Glomerular endothelial cell (primary cell): ENCODE measurements at places on chromosomes 1 and 21. TPM values are rescaled to one million over a fixed set of nuclear protein-coding genes. Genes with fewer than 3 reads are reported as not detected.

HES4 gene
- total RNA-seq, result 90.3 and 219 TPM in 2 replicates

PCP4L1 gene
- total RNA-seq, result not detected in 2 replicates

GNL2 gene
- total RNA-seq, result 40.6 and 55.2 TPM in 2 replicates

FCGR3A gene
- not detected in 2 replicates for total RNA-seq

OR6N1 gene
- not detected in 2 replicates for total RNA-seq

OR6K6 gene
- total RNA-seq, result not detected in 2 replicates

LRRC53 gene
- not detected in 2 replicates for total RNA-seq

CELA3A gene
- not detected in 2 replicates for total RNA-seq

ISG15 gene
- 196 and 518 TPM in 2 replicates for total RNA-seq

DNA sequence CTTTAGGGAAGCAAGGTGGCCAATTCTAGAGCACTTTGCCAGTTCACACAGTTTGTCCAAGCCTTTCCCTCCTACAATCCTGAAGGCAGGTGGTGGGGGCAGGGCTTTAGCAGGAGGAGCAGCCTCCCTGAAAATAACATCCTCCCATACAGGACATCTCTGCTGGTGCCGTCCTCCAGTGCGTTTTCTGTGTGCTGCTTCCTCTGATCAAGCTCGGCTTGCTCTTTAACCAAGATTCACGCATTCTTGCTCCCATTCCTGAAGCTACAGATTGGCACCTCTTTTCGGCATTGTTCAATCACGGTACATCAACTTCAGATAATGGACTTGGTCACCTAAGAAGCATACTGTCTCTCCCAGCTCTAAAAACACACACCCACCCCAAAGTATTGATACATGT lies 7.5 kb upstream of the DPT start:
- DNase-seq, result no peak

DNA sequence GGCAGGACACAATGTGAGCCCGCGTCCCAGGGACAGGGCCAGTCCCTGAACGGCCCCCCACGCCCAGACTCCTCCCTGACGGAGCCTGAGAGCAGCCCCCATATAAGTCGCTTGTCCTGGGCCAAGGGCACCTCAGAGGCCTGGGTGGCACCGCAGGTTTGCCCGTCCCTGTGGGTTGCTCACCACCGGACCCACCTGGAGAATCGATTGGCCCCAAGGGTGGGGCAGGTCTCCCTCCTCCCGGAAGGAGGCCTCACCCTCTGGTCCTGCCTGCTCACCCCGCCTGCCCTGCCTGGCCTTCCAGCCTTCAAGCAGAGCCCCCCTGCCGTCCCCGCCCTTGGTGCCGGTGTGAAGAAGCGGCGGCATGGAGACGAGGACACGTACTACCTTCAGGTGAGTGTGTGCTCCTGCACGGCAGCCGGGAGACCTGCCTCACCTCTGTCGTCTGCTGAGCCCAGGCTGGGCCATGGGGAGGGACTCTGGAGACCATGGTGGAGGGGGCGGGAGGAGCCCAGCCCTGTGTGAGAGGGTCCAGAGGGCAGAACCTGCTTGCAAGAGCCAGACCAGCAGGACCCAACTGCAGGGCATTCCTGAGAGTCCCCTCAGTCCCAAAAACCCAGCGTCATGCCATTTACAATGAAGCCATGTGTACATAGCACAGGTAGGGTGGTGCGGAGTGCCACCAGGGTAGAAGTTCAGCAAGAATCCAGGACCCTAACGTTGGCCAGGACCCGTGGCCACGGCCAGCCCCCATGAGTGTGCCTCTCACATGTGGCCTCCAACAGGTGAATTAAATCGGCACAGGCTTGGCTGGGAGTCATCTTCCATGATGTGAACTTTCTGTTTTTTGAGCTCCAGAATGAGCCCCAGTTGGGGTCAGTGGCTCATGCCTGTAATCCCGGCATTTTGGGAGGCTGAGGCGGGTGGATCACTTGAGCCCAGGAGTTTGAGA lies 24.1 kb upstream of the CCDC27 start:
- DNase-seq, result no peak

DNA sequence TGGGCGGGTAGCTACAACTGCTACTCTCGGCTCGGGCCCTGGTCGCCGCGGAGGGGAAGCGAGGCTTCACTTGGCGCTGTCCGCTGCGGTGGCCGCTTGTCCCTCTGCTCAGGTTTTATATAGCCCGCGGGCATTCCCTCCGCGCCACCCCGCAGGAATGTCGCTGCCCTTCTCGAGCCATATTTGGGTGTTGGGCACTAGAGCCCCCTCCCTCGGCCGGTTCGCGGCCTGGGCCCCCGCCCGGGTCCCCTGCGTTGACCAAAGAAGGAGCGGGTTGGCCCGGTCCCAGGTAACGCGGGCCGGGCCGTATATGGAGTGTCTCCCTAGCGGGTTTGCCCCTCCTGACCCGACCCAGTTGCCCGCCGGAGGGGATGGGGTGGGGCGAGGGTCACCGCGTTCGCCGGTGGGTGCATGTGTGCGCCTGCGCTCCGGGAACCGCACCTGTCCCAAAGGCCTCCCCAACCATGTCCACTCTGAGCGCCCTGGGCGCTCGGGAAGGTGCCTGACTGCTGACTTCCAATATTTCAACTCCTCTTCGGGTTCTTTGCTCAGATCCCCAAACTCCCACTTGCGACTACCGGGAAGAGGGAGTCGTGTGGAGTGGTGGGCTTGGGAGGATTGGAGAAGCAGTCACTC lies at the start of gene ACTA1:
TSS of gene ACTA1 (minus strand) at position 90 of the 636 bp plus-strand sequence. CDS start 979 bp downstream, outside the sequence.
- no peak for DNase-seq

GRCh38 chr1:109298666-109299557 lies 7.9 kb downstream of the MYBPHL start:
- no peak for DNase-seq

DNA sequence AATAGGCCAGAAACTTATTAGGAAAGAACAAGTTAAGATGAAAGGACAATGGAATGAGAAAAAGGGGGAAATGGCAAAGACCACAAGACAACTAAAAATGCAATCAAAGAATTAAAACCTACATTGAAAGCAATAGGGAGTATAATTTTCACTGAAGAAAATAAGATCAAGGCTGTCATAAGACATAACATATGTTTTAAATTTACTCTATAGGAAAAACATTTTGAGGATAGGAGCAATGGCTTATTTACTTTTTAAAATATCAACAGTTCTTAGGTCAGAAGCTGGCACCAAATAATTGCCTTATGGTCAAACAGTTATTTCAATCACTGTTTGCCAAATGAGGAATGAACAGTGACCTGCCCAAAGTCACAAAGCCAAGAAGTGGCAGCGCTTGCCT lies 171.2 kb upstream of the HOOK1 start:
- no peak for DNase-seq

DNA sequence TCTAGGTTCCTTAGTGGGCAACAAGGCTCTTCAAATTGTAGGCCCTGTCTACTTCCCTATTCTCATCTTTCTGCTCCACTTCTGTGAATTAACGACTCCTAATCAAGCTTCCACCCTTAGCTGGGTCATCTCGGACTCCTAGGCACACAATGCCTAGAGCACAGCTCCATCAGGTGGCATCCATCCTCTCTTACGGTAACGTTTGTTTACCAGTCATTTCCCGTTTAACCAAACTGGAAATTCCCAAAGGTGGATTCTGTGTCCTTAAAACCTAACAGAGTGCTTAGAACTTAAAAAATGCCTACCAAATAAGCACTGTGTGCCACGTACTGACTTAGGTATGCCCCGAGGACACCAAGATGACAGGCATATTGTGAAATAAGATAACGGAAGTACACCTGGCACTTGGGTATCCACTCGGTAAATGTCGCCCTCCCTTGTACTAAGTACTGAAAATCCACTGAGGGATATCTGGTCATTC lies 1.5 kb downstream of the PARP1 start:
- no peak for DNase-seq

- DNase-seq, result no peak
These were observed 25.5 kb downstream of the UTS2 start for GRCh38 chr1:7827126-7827955.

DNA sequence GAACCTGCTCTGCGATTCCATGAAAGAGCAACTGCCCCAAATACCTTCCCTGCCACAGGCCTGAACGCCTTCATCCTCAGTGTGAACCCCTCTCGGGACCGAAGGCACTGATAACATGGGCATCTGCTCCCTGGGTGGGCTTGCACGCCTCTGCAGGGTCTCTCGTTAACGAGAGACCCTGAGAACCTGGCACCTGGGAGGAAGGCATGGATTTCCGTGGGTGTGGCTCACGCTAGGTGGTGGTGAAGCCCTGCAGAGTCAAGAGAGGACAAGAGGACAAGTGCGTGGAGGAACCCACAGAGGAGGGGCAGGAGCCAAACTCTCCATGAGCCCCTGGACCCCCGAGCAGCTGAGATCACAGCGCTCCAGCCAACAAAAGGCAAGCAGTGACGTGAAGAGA lies 26.8 kb upstream of the COL6A2 start:
- DNase-seq, result no peak

DNA sequence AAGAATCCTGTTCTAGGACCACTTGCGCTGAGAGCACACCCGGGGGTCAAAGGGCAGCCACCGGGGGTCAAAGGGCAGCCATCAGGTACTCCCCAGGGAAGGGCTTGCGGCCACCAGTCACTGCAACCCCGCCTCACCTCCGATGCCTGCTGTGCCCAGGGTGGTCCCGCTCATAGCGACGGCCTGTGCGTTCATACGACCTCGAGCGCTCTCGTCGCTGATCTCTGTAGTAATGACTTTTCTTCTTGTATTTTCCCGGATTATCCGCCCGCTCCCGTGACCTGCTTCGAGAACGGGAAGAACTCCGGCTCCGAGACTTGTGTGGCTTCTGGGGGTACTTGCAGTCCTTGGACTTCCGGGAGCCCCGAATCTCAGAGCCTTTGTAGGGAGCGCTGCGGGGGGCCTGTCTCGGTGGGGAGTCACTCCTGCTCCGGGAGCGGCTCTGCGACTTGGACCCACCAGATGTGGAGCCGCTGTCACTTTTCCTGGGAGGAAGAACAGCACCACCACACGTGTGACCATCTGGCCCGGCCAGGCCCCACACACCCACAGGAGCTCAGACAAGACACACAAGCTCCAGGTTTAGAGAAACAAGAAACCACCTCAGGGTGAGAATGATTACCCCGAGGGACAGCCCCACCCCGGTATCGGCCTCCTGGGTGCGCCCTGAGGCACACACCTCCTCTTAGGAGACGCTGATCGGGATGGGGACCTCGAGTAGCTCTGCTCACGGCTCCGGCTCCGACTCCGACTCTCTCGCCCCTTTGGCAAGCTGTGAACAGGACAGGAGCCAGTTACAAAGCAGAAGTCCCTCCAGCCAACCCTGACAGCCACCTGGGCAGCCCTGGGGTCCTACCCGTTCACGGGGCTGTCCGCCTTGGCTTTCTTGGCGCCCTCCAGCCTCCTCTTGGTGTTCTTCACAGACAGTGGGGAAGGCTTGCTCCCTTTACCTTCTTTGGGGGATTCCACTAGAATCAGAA lies 11.7 kb downstream of the CCNL2 start:
- no peak for DNase-seq

DNA sequence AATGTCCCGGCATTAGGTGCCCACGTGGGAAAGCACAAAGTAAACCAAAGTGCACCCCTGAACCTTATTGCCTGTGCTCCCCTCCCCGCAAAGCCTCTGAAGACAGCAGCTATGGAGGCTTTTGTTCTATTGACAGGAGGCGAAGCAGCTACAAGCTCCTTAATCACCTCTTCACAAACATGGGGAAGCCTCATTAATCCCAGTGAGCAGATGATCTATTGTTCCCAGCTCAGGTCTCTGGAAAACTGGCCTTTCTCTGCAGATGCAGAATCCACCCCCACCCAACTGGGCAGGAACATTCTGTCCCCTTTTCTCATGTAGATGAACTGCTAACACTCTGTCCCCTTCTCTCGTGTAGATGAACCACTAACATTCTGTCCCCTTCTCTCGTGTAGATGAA lies 190.5 kb upstream of the CSF3R start:
- DNase-seq, result no peak

DNA sequence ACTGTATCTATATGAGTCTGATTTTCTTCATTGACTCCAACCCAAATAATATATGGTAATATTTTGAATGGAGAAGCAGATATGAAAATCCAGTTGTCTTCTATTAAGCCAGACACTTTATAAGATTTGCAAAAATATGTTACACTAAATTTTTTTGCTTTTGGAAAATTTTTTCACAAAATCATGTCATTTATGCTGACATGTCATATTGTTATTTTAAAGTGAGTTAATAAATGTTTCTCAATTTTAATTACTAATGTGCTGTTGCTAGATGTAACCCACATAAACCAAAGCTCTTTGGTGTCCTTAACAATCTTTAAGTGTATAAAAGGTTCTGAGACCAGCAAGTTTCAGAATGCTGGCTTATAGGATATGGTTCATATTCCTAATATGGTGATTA lies 142.5 kb downstream of the HS2ST1 start:
- no peak for DNase-seq

DNA sequence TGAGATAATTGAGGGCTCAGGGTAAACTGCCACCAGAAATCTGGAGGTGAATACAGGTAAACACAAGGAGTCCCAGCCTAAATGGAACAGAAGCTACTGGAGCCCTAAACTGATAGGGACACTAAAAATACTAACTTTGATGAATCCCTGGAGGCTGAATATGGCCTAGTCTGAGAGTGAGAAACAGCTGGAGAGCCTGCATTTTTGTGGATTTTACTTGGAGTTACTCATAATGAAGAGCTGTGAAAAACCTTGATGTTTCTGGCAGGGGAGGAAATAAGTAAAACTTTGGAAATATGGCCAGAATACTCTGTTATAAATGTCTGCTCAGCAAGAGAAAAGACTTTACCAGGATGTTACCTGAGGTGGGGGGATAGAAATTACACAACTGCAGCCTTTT lies 164.4 kb downstream of the LIPI start:
- DNase-seq, result no peak

DNA sequence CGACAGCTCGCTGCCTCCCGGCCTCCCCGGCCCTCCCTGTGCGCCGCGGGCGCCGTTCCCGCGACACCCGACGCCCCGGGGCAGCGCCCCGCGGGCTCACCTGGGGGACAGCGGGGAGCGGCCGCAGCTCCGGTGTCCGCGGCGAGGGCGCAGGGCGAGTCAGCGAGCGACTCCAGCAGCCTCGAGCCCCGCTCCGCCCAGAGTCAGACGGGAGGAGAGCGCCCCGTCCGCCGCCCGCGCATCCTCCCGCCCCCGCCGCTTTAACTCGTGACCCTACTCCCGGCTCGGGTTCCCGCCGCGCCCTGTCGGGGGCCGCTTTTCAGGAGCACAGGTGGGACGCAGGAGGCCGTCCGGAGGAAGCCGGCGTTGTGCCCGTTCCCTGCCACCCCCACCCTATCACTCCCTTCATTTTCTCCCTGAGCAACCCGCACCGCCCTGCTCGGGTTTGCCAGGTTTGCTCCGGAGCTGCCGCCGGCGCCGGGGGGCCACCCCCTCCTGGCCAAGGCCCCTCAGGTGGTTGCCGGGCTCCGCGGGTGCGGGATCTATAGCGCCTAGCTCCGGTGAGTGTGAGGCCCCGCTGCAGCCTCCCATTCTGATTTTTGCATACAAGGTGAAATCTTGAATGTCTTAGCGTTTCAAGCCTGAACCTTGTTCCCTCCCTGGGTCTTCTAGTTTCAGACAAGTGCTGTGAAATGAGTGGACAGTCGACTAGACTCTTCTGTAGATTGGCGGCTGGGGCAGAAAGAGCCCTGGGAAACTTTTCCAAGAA lies at the start of gene MCOLN3:
TSS of gene MCOLN3 (minus strand) at position 205 of the 769 bp plus-strand sequence. CDS start 3,140 bp downstream, outside the sequence.
- DNase-seq, result no peak

GRCh38 chr1:199298825-199299224 lies 660.0 kb downstream of the PTPRC start:
- no peak for DNase-seq
